ENCODE measurements at places on chromosomes 7 and 10.

GRCh38 chr7:98223898-98224700 is 12.9 kb downstream of the BHLHA15 start:
- no peak for DNase-seq

- DNase-seq = no peak
These were observed 73.1 kb downstream of the HTR7 start for GRCh38 chr10:90784771-90785170.

- DNase-seq = no peak
These were observed 94.5 kb downstream of the KIF20B start for GRCh38 chr10:89795840-89796239.

DNA sequence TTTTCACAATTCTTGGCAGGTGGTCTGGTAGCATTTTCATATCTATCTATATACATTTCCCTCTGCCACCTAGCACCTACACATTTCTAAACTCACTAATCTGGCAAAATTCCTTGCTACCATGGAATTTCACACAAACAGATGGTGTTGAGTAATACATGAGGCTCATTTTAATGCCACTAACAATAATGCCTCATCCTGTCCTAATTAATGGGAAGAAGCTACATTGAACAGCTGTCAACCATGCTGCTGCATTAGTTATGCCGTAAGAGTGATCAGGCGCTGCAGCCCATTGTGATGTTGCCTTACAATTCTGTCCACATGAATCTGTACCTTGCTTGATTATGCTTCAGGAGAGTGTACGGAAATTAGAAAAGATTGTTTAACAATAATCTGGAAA is 23.2 kb downstream of the COL1A2 start:
- DNase-seq = no peak

- DNase-seq = no peak
These were observed at the start of gene IFIT2 for GRCh38 chr10:89301721-89302445. IFIT2 (plus strand) TSS chr10:89302046; CDS start chr10:89302124, 78 bp downstream.

GRCh38 chr10:34196058-34196433 is 619.0 kb downstream of the PARD3 start:
- no peak for DNase-seq

- no peak for DNase-seq
These were observed 2.0 kb upstream of the SFR1 start for GRCh38 chr10:104119996-104120395.

DNA sequence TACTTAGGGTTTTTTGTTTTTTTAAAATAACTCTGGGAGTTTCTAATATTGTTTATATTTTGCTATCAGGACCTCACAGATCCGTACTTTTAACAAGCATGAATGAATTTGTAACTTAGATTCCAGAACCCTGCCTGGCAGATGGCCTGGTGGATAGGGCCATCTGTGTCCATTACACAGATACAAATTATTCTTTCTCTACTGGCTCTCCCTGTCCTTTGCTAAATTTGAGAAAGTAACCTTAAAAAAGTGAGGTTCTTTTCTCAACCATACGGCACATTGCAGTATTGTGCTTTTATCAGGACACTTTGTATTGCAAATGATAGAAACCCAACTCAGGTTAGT is 26.6 kb downstream of the LCOR start:
- no peak for DNase-seq

DNA sequence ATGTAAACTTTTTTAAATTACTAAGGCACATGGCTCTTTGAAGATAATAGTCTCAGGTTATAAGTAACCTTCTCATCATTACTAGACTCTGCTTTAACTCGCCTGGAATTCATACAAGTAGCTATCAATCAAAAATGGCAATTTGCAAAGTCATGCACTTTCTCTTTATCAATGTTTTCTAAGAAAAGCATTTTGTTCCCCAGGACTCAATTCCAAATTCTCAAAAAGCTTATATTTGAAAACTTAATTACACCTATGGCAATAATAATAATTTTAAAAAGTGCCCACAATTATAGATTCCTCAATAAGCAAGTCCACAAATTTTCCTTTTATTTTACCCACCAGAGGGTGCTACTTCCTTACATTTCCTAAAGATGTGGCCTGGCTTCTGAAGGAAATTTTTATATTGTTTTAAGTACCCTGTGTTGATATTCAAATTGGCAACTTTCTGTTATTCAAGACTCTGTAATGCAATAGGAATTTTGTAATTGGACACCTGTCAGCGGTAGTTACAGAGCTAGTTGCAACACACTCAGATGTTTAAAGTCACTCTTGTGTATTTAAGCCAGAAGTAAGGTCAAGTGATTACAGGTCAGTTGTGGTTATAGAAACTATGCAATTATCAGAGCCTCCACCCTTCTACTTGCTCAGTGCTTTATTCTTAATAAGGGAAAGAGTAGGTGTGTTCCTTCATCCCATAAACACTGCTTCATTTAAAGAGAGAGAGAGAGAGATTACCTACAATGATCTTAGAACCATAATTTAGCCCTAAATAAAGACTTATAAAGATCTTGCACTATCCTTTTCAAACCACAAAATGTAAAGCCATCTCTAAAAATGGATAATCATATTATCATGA is 47.1 kb upstream of the HYAL4 start:
- DNase-seq = no peak

- DNase-seq = no peak
These were observed 1.5 kb upstream of the HECW1 start for GRCh38 chr7:43110791-43111535.

DNA sequence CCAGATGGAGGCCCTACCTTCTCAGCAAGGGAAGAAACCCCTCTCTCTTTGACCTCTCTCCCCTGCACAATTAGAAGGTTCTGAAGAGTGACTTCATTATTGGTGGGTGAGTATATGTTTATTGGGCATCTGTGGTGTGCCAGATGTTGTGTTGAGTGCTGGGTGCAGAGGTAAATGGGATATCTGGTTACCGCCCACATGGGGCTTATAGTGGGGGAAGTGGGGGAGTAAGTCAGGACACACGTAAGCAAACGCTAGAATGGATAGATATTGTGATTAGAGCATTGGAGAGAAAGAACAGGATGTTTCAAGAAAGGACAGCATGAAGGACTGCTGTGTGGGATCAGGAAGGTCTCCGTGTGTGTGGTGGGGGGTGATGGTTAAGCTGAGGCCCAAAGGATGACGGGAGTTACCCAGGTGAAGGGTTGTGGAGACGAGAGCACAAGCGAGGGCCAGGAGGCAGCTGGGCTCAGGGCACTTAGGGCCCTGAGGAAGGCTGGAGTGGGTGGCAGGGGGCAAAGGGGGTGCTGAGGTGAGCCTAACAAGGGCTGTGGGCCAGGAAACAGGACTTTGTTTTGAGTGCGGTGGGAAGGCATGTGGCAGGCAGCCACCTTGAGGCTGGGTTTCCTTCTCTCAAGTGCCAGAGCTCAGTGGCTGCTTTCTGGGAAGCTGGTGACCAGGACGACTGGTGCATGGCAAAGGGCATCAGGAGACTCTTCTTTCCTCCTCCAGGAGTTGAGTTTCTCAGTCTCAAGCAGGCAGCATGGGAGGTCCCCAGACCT is 299.9 kb downstream of the RPS24 start:
- no peak for DNase-seq

DNA sequence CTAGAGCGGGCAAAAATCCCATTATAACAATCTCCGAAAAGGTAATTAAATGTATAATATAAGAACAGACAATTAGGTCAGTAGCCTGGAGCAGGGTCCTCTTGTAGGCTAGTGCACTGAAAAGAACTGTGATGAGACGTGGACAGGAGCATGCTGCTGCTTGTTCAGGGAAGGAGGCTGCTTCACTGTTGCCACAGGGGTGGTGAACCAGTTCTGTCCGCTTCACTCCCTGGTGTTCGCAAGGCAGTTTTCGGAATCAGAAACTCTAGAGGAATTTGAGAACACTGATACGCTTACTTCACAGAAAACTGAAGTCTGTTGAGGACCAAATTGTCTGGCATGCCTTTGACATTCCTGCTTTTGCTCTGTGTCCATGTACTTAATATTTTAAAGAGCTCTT is 17.4 kb downstream of the ZNRF2 start:
- no peak for DNase-seq

- no peak for DNase-seq
These were observed 111.4 kb downstream of the BAMBI start for GRCh38 chr10:28788762-28789161.

- no peak for DNase-seq
These were observed 689 bp upstream of the GTPBP4 start for GRCh38 chr10:987620-987869.
